ENCODE measurements at places on chromosomes 11 and 22.

- DNase-seq = no peak
Measured at GRCh38 chr22:46195487-46196165, 45.3 kb downstream of the PPARA start.

DNA sequence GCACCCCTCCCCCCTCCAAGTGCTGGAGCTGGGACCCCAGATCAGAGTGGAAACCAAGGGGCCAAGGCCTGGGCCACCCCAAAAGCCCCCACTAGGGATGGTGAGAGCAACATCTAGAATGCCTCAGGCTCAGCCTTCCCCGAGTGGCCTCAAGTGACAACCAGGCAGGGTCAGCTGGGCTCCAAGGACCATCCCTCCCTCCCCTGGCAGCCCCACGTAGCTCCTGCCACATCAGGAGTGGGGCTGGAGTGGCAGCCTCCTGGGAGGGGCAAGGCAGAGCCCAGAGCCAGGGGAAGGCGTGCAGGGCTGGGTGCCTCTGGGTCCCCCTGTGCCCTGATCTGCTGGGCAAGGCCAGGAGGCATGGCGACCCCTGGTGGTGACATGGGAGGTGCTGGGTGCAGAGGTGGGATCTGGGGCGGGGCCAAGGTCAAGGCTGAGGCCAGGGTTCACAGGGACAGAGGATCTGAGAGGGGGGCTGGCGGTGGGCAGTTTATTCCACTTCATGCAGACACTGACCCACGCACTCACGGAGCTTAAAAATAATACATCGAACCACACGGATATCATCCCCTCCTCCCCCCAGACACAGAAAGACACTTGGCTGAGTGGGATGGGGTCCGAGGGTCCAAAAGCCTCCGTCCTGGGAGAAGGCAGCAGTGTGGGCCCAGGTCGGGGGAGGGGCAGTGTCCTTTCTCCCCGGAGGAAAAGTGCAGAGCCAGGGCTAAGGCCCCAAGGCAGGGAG lies 15.8 kb upstream of the EHD1 start:
- DNase-seq = peak; percentile 87

DNA sequence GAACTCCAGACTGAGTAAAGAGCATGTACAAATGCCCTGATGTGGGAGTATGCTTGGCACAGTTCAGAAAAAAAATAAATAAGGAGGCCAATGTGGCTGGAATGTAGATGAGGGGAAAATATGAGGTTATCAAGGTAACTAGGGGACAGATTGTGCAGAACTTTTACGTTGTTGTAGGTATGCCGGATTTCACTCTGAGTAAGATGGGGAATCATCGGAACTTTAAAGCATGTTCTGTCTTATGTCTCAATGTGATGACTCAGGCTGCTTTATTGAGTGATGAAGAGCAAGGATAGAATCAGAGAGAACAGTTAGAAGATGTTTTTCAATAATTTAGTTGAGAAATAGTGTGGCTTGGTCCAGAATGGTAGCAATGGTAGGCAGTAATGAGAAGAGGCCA lies 130.4 kb downstream of the C11orf87 start:
- no peak for DNase-seq

DNA sequence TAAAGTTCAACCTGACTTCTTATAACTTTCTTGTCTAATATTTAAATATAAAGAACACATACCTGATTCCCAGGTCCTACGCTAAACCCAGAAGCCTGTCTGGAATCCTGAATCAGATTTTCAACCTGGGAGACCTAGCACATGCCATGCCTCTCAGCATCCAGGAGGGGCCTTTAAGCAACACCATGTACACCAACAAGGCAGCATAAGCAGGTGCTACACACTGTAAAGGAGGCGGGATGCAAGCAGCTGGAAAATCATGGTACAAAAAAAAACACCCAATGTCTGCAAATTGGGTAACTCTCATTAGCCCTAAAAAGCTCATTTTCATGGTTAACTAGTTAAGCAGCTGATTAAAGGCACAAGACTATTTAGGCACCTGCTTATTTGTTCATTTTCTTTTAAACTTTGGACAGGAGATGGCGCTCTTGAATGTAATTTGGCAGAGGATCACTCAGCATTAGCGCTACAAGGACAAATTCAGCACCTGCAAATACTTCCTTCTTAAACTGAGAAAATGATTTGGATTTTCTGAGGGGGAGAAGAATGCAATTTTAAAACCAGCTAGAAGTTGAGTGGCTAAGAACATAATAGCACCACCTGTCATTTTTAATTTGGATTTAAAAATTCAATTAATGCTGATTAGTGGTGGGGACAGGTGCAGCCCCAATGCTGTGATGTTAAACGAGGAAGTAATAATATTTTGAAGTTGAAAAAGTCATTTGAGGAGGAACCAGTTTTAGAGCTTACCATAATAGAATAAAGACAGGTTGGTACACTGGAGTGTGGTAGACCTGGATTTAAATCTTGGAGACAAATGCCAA lies 104.0 kb downstream of the FAR1 start:
- DNase-seq = no peak

- DNase-seq = no peak
Measured at GRCh38 chr11:129155745-129156144, 36.4 kb downstream of the ARHGAP32 start.

- no peak for DNase-seq
Measured at GRCh38 chr22:29172216-29172615, 33.5 kb upstream of the EMID1 start.

- DNase-seq = no peak
Measured at GRCh38 chr11:18063862-18064434, 17.9 kb upstream of the TPH1 start.
